WTC11 (cell line): ENCODE measurements at places on chromosomes 6 and 20. TPM values are rescaled to one million over a fixed set of nuclear protein-coding genes. Genes with fewer than 3 reads are reported as not detected.
A peak's percentile ranks its signal among the peaks of the same experiment; 100 is the strongest.

- H3K27me3 ChIP-seq: no peaks in the 10 kb centered on the region
- H3K4me1 ChIP-seq: no peaks in the 10 kb centered on the region
- H3K36me3 ChIP-seq: no peaks in the 10 kb centered on the region
- no peak overlapping the region for H3K4me3 ChIP-seq
- H3K27ac ChIP-seq: no peak overlapping the region
- DNase-seq: no peak
Measured at GRCh38 chr20:17549131-17549530, 18.0 kb upstream of the BFSP1 start.

DNA sequence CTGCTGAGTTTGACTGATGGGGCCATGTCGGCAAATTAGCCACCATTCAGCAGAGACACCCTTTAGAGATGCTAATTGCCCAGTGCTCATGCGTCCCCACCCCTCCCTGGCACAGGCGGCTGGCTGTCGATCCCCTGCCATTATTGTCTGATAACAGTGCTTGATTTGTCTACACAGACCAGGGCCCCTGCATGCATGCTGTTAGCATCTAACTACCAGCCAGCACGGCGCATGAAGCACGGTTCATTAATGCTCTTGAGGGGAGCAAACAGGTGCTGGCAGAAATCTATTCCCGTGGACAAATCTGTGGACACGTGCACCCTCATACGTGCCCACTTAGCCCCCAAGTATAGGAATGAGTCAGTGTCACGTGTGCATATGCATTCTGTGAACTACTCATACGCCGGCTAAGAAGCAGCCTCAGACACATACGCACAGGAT is 32.2 kb downstream of the KCNB1 start:
- no peak overlapping the region for H3K27ac ChIP-seq
- peaks cover 48% of the 10 kb centered on the region for H3K4me1 ChIP-seq
- no peaks in the 10 kb centered on the region; the same call in 1 of the 2 replicates for H3K27me3 ChIP-seq
- DNase-seq: peak; percentile 24
- H3K36me3 ChIP-seq: no peaks in the 10 kb centered on the region

GRCh38 chr6:4565301-4566250 is 210.6 kb upstream of the CDYL start:
- H3K4me1 ChIP-seq: peaks cover 9% of the 10 kb centered on the region; the same call in 1 of the 2 replicates
- H3K4me3 ChIP-seq: no peak overlapping the region
- 0 out of 2 replicates have a peak, but pooled peaks cover 1% of the 10 kb centered on the region for H3K36me3 ChIP-seq
- no peak for DNase-seq
- H3K27me3 ChIP-seq: peaks cover 6% of the 10 kb centered on the region
- H3K27ac ChIP-seq: no peak overlapping the region

- H3K36me3 ChIP-seq: no peaks in the 10 kb centered on the region
- no peak overlapping the region for H3K4me3 ChIP-seq
- peaks cover 2% of the 10 kb centered on the region; the same call in 1 of the 2 replicates for H3K4me1 ChIP-seq
Measured at GRCh38 chr20:959996-960615, 42.0 kb downstream of the RSPO4 start.

DNA sequence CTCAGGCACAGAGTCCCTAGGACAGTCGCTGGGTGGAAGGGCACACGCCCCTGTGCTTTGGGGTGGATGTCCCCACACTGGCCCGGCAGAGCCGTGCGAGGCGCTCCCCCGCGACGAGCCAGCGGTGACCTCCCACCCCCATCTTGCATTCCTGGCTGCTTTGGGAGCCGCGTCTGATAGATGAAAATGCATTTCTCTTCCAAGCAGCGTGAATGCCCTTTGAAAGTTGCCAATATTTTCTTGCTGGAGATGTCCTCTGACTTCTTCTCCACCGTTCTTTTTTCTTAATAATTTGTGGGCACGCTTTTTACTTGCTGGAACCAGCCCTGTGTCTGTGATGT is 29.9 kb downstream of the COL20A1 start:
- H3K36me3 ChIP-seq: no peaks in the 10 kb centered on the region
- peaks cover 2% of the 10 kb centered on the region; the same call in 1 of the 2 replicates for H3K4me1 ChIP-seq
- peak overlapping the region; percentile 65 for H3K27ac ChIP-seq
- no peak overlapping the region for H3K4me3 ChIP-seq

DNA sequence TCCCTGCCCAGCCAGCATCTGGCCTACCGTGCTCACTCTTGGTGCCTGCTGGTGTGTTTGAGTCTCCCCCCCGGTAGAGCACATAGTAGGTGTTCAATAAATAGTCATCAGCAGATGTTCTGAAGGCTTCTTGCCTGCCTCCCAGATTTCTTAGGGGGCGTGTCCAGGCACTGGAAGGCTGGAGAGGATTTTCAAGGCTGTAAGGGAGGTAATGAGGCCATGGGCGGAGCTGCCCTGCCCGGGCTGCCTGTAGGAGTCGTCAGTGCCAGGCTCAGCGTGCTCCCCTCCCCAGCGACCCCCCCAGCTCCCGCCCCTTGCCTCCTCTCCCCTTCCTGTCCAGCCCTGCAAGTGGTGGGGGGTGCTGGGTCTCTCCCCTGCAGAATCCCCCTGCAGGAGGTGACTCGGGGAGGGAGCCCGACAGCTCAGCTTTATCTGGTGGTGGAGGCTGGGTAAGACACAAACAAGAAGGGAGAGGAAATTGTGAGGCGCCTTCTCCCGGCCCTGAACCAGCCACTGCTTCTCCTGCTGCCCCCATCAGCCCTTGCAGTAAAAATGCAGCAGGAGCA is 55.9 kb downstream of the BCAS4 start:
- DNase-seq: peak; percentile 37
- H3K27me3 ChIP-seq: no peaks in the 10 kb centered on the region
- H3K4me3 ChIP-seq: no peak overlapping the region
- 0 out of 2 replicates have a peak overlapping the region, but pooled peaks have one; percentile 41 for H3K27ac ChIP-seq

DNA sequence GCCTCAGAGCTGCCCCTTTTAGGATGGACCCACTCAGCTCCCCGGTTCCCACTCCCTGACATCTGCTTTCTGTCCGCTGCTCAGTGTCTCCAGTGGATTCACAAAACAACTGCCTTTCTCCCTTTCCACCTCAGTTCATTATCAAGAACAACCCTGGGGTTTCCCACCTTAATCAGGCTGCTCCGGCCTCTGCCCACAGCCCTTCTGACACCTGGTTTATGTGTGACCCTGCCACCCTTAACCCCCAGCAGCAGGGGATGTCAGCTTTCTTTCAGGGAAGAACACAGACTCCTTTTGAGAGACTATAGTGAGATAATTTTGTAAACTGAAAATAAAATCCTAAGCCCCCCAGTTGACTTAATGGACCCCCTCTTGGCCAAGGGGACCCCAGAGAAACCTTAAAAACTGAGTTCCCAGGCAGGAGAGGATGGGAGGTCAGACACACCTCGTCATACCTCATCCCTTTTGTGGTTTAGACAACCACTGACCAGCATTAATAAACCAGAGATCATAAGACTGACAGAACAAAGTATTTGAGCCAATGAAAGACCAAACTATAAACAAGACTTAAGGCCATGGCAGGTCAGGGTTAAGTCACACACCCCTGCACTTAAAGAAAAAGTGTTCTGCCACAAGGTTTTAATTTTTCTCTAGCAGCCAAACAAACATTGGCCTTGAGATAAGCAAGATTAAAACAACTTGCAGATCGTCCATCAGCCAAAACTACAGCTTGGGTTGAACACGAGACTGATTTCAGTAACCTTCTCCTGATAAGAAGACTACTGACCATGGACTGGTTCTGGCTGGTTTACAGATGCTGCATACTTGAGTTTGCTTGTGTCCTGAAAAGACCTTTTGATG is 42.4 kb upstream of the DDR1 start:
- H3K27ac ChIP-seq: peak overlapping the region; percentile 90; the same call in 1 of the 2 replicates
- H3K4me3 ChIP-seq: no peak overlapping the region
- no peak for DNase-seq
- peaks cover 80% of the 10 kb centered on the region for H3K4me1 ChIP-seq
- H3K36me3 ChIP-seq: peaks cover 81% of the 10 kb centered on the region

DNA sequence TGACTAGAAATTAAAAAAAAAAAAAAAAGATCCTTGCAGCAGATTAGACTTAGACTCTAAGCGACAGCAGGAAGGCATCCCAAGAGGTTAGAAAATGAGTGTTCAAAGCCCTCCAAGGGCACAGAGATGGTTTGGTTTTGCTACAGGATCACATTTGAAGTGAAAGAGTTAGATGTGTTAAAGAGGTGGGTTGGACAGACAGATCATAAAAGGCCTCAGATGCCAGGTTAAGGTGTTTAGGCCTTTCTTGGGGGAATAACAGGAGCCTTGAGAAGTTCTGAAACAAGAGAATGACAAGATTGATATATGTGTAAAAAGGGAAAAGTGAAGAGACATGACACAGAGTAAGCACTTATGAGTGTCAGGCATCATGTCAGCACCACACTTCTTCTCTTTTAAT is 107.5 kb downstream of the FYN start:
- no peaks in the 10 kb centered on the region for H3K27me3 ChIP-seq
- peaks cover 61% of the 10 kb centered on the region for H3K4me1 ChIP-seq
- H3K36me3 ChIP-seq: no peaks in the 10 kb centered on the region
- no peak overlapping the region for H3K4me3 ChIP-seq

DNA sequence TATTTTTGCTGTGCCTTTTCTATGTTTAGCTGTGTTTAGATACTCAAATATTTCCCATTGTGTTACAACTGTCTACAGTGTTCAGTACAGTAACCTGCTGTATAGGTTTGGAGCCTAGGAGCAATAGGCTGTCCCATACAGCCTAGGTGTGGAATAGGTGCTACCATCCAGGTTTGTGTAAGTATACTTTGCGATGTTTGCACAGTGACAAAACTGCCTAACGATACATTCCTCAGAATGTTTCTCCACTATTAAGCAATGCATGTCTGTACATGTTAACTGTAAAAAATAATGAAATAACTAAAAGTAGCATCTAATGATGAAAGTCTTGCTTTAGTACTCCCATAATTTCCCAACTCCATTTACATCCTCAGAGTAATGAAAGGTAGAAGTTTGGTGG is 46.0 kb downstream of the SERAC1 start:
- H3K27ac ChIP-seq: no peak overlapping the region
- H3K4me3 ChIP-seq: no peak overlapping the region
- H3K27me3 ChIP-seq: no peaks in the 10 kb centered on the region
- DNase-seq: no peak

DNA sequence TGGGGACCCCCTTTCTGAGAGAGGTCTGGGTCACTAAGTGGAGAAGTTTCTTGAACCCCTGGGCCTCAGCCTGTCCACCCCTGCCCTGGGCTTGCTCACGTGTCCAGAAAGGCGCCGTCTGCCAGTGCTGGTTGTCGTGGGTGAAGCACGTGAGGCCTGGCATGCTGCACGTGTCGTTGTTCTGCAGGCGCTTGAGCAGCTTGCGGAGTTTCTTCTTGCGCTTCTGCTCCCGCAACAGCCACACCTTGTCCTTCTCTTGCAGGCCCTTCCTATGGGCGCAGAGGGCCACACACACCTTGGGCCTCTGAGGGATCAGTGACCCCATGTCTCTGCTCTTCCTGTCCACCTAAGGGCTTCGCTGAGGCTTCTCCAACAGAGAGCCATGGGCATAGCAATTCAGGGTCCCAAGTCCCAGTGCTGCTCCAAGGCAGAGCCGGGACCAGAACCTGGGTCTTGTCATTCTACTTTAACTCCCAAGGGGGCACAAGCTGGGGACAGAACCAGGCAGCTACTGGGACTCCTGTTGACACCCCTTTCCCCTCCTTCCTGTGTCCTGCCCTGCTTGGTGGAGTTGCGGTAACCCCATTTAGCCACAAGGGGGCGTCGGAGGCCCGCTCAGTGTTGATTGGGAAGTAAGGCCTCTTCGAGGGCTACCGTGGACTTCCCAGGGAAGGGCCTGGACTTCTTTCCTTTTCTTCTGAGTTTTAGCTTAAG is 121.8 kb downstream of the SULF2 start:
- H3K27ac ChIP-seq: peak overlapping the region; percentile 41; the same call in 1 of the 2 replicates
- H3K27me3 ChIP-seq: no peaks in the 10 kb centered on the region
- peak; percentile 93 for DNase-seq
- H3K36me3 ChIP-seq: 0 out of 2 replicates have a peak, but pooled peaks cover 3% of the 10 kb centered on the region
- no peak overlapping the region for H3K4me3 ChIP-seq

GRCh38 chr6:125287718-125288117 is 14.0 kb downstream of the HDDC2 start:
- H3K27ac ChIP-seq: no peak overlapping the region
- no peak overlapping the region for H3K4me3 ChIP-seq
- H3K27me3 ChIP-seq: no peaks in the 10 kb centered on the region
- no peak for DNase-seq

Gene MUCL3
- total RNA-seq: 0.15 to 0.21 TPM (median 0.18 TPM) in 3 replicates

Gene MAPK13
- total RNA-seq: 13.6 to 17.8 TPM (median 17.0 TPM) in 3 replicates

Gene CCR6
- not detected in 3 replicates for total RNA-seq

Gene LTB
- total RNA-seq: 1.0 to 1.5 TPM (median 1.3 TPM) in 3 replicates

Gene IL20RA
- 0.78 to 1.3 TPM (median 1.2 TPM) in 3 replicates for total RNA-seq

Gene SLC17A1
- total RNA-seq: not detected in 3 replicates

Gene INSM1
- 3.3 to 4.4 TPM (median 3.6 TPM) in 3 replicates for total RNA-seq

Gene SASH1
- 21.7 to 27.4 TPM (median 24.0 TPM) in 3 replicates for total RNA-seq
